ENCODE measurements at places on chromosomes 2 and 18.

DNA sequence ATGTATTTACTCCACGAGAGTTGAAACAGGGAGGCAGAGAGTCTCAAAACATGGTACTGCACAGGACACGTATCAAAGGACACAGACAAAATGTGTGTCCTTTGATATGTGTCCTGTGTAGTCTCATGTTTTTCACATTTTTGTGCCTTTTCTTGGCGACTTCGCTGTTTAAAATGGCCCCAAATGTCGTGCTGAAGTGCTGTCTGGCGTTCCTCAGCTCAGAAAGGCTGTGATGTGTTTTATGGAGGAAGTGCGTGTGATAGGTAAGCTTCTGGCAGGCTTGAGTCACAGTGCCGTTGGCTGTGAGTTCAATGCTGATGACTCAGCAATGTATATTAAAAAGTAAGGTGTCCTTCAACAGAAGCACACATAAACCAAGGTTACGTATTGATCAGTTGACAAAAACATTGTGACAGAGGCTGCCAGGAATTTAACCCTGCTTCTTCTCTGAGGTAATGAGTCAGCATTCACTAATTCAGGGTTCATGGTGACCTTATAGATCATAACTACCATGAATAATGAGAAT is 78.2 kb downstream of the DYSF start:
- DNase-seq, result no peak

GRCh38 chr18:54205959-54206358 is 18.5 kb downstream of the MBD2 start:
- DNase-seq, result no peak

DNA sequence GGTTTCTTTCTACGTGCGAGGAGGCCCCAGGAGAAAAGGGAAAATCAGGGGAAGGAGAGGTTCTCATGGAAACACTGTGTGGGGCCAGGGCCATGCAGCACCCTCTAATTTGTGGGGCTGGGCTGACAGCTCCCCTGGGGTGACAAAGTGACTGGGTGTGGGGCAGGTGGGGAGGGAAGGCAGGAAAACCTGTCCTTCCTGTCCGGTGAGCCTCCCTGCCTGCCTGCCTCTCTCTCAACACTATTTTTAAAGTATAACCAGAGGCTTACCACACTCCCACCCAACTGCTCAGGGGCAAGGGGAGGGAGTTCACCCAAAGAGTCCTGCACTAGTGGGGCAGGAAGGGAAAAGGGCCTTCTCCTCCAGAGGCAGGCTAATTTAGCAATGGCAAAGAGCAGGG is 10.5 kb upstream of the EPAS1 start:
- no peak for DNase-seq

GRCh38 chr2:240965905-240966456 is 32.4 kb upstream of the SNED1 start:
- DNase-seq, result no peak

DNA sequence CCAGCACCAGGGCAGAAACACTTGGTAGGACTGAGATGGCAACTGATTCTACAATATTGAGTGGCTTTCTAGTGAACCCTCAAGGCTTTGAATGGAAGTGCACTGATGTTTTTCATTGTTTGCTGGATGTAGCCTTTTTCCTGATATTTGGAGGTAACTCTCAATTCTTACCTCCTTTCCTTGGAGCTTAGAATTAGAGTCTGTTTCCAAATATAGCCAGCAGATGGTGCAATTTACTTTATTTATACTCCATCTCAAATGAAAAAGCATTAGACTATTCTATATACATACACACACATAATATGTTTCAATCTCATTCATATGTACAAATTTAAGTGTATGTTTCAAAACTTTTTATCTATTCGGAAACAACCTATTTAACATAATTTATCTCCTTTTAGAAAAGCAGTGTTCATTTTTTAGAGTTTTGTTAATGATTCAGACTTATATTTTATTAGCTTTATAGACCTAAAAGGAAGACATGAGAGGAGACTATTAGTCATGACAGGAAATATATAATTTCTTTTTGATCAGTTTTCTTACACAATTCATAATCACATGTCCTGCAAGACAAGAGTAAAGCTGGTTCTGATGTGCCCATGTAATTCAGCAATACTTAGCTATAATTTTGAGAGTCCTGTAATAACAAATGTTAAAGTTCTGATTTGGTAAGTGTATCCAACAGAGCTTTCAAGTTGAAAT is 124.8 kb downstream of the NUP35 start:
- DNase-seq, result no peak

DNA sequence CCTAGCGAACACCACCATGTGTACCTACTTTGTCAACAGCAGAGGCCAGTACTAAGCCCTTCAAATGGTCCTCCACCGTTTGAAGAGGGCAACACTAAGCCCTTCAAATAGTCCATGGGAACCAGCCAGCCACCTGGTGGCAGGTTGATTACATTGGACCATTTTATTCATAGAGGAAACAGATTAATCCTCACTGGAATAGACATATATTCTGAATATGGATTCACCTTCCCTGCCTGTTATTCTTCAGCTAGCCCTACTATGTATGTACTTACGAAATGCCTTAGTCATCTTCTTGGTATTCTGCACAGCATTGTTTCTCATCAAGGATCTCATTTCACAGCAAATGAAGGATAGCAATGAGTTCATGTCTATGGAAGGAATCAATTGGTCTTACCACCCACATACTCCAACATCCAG is 10.0 kb upstream of the ZNF396 start:
- no peak for DNase-seq

- no peak for DNase-seq
Observed at GRCh38 chr2:232418466-232419244, 12.0 kb downstream of the ALPG start.

- no peak for DNase-seq
Observed at GRCh38 chr2:17517481-17518211, 594 bp downstream of the RAD51AP2 start.

- no peak for DNase-seq
Observed at GRCh38 chr2:105446501-105446900, 47.6 kb upstream of the FHL2 start.

GRCh38 chr2:10501451-10501961 is 53.4 kb upstream of the ODC1 start:
- DNase-seq, result no peak

DNA sequence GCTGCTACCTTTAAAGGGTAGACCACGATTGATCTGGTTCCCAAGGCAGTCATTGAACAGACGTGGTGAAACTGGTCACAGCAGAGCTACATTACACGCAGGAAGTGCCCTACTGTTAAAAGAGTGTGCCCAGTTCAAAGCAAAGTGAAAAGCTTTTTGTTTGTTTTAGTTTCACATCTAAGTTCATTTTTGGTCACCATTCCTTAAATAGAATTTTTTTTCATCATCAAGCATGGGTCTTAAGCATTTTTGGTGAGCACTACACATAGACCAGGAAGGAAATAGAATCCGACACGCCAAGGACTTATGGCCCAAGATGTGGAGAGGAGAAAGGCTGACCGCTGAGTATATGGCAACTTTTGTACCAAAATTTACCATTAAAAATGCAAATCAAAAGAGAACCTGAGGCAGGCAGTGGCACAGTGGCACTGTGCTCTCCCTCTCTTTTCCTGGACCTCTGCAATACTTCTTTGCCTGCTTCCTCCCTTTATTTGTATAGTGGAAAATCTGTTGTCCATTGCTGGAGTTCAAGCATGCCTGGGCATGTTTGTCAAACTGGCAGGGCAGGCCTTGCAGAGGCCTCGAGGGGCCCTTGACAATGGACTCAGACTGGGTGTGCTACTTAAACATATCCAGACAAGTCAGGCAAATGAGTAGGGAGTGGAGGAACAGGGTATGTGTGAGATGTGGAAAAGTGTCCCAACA is 42.6 kb upstream of the HNRNPA3 start:
- DNase-seq, result no peak

DNA sequence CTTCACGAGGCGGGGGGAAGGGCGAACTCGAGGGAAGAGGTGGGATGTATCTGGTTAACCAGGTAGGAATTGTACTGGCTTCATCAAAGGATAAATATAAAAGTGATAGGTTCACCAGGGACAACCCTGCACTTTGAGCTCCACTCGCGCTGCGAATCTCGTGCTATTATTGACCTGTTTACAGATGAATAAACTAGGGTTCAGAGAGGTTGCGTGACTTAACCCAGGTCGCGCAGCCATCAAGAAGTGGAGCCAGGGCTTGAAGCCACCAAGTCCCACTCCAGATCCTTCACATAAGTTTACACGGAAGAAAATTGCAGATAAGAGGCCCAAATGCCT is 1.4 kb upstream of the CYP1B1 start:
- DNase-seq, result no peak

DNA sequence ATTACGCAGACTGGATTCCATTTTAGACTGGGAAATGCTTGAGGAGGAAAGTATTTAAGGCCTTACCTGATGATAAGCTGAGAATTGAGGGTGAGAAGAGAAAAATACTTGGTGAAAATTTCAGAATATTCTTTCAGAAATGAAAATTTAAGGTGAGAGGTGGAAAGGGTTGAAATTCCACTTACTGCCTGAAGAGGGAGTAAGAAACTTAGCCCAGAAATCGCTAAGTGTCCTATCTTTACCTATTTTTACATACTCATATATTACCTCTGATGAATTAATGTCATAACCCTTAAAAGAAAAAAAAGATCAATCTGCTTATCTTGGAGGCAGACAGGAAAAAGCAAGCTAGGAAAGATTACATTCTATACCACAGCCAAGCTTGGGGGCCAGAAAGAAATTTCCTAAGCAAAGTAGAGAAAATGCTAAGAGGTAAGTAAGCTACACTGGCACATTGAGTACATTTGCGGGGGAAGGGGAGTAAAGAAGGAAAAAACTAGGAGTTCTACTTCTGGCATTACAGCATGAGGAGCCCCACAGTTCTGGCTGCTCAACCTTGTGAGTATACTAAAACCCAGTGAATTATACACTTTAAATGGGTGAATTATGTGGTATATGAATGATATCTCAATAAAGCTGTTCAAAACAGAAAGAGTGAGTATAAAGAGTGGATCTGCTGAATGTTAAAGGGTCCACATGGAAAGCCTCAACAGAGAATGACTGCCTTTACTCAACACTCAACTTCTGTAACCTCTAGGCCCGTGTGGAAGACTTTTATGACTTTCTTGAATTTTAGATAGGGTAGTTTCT is 33.8 kb downstream of the SMC6 start:
- peak; percentile 16 for DNase-seq

GRCh38 chr18:78640246-78640995 is 339.2 kb upstream of the SALL3 start:
- no peak for DNase-seq

- DNase-seq, result no peak
Observed at GRCh38 chr2:24238158-24238557, 63.3 kb downstream of the FAM228A start.

GRCh38 chr18:9808295-9809241 is 77.2 kb upstream of the TXNDC2 start:
- no peak for DNase-seq

DNA sequence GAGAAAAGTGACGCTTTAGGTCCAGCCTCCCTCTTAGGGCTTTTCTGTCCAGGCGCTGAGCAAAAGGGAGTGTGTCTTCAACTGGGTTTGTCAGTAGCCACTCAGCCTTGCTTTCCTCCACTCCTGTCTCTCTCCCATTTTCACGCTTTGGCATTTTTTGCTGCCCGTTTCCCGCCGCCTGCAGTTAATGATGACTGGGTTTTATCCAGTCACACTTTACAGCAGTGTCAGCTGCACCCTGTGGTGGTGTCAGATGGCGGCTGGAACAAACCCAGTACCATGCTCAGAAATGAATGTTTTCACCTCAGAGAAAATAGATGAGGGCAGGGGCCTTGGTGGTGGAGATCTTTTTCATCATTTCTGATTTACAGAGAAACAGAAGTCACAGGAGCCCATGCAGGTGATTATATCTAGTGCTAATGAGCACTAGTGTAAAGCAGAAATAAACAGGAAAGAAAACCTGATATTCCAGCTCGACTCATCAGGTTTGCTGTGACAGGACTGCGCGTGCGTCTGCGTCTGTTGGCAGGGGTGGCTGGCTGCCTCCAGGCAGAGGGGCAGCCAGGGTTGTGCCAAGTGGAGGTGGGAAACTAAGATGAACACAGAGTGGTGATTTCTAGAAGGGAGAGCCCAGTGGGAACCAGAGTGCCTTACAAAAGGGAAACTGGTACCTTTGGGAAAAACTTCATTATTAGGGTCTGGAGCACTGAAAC is 139.9 kb downstream of the TANC1 start:
- DNase-seq, result no peak

DNA sequence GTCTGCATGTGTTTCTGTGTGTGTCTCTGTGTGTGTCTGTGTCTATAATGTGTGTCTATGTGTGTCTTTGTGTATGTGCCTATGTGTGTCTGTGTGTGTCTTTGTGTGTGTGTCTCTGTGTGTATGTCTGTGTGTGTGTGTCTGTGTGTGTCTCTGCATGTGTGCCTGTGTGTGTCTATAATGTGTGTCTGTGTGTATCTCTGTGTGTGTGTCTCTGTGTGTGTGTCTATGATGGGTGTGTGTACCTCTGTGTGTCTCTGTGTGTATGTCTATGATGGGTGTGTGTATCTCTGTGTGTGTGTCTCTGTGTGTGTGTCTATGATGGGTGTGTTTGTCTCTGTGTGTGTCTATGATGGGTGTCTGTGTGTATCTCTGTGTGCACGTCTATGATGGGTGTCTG is 126.2 kb upstream of the GPC1 start:
- DNase-seq, result no peak

- no peak for DNase-seq
Observed at GRCh38 chr18:6979954-6980353, 137.6 kb downstream of the LAMA1 start.

- DNase-seq, result no peak
Observed at GRCh38 chr18:45672637-45673036, 51.3 kb upstream of the SLC14A1 start.

GRCh38 chr2:120802158-120802557 is 66.5 kb downstream of the GLI2 start:
- no peak for DNase-seq

- no peak for DNase-seq
Observed at GRCh38 chr2:51789918-51790317, 758.0 kb upstream of the NRXN1 start.

- no peak for DNase-seq
Observed at GRCh38 chr2:29749843-29750242, 171.5 kb downstream of the ALK start.

GRCh38 chr2:11753886-11754699 is 7.7 kb downstream of the LPIN1 start:
- DNase-seq, result peak; percentile 78

DNA sequence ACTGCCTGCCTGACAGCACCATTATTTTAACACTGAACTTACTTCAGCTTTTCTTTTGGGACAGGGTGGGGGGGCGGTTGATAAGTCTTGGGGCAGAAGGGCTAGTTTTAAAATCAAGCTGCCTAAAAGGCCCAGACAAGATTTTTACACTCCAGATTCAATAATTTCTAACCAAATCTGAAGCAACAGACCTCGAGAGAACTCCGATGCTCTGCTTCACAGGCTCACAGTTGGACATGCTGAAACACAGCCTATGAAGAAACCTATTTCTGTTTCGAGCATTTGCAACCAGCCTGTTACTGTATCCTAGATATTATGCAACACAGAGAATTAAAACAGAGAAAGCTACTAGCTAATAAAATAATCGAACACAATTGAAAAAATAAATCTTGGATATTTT is 1.3 kb upstream of the MYT1L start:
- no peak for DNase-seq

GRCh38 chr2:186820303-186820702 is 28.7 kb downstream of the ZSWIM2 start:
- DNase-seq, result no peak

GRCh38 chr2:238151628-238152235 is 7.0 kb upstream of the ERFE start:
- no peak for DNase-seq

GRCh38 chr2:39667886-39668276 is 2.2 kb downstream of the TMEM178A start:
- DNase-seq, result no peak

- DNase-seq, result no peak
Observed at GRCh38 chr2:128284037-128284441, 34.6 kb downstream of the HS6ST1 start.

- DNase-seq, result no peak
Observed at GRCh38 chr2:9993488-9994165, 42.1 kb downstream of the GRHL1 start.
